ENCODE measurements at places on chromosomes 12 and 14.

DNA sequence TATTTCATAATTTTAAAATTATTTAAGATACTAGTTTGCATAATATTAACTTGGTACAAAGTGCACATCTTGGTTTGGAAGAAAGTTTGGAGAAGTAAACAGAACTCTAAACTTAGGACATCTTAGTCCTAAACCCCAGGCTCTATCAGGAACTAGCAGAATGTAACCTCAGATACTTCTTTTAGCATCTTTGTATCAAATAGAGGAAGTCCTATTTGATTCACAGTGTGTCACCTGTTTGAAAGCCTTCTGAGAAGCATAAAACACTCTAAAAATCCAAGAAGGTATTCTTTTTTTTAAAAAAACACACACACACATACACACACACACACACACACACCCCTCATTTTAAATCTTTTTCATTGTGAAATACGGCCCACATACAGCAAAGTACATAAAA is 12.0 kb upstream of the RNU6-7 start:
- DNase-seq: no peak

- DNase-seq: no peak
Observed at GRCh38 chr14:29391801-29392200, 535.8 kb downstream of the PRKD1 start.

DNA sequence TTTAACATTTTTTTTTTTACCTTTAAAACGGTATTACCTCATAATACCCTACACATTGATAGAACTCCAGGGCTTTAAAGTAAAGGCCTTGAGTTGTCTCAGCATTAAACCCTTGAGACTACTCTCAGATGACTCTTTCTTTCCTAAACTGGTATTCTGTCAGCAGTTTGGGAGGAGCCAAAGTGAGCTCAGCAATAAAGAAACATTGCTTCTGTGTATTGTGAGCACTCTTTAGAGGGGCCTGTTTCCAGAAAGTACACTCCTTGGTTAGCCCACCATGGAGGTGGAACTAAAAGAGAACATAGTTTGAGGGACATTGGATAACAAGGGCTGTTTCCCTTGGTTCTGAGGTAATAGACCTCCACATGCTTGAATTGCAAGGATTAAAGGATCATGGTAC is 20.4 kb downstream of the MAP3K12 start:
- DNase-seq: no peak

GRCh38 chr14:102662636-102663430 is 70.4 kb downstream of the RCOR1 start:
- no peak for DNase-seq

DNA sequence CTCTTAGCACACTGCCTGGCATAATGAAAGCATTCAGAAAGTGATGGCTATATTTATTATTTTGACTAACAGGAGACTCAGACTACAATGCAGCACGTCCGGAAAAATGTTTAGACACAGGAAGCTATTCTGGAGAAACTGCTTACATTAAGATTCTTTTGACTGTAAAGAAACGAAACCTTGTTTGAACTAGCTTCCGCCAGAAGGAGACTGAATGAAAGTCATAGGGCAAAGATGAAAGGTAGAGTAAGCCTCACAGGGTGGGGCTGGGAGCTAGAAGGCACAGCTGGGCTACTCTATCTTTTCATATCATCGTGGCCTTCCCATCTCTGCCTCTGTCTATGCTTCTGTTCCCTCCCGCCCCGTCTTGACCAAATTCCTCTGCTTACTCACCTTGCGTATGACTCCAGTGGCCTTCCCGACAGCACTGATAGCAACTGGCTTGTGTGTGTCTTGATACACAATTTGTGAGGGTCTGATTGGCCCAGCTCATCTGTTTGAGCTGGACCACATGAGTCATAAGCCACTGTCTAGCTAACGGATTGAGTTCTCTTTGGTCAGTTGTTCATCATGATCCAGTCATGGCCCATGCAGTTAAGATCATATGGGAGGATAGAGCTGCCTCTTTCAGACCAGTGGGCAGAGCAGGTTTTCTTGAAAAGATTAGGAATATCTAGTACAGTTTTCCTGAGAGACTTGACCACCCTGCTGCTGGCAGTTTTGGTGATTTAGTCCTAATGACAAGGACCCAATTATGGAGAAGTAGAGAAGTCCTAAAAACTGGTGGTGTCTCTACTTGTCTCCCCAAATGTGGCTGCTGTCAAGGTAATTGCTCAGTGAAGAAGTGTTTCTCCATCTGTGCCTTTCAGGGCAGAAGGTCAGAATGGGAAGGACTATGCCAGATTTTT is 151.5 kb upstream of the SLC38A2 start:
- DNase-seq: peak; percentile 70

DNA sequence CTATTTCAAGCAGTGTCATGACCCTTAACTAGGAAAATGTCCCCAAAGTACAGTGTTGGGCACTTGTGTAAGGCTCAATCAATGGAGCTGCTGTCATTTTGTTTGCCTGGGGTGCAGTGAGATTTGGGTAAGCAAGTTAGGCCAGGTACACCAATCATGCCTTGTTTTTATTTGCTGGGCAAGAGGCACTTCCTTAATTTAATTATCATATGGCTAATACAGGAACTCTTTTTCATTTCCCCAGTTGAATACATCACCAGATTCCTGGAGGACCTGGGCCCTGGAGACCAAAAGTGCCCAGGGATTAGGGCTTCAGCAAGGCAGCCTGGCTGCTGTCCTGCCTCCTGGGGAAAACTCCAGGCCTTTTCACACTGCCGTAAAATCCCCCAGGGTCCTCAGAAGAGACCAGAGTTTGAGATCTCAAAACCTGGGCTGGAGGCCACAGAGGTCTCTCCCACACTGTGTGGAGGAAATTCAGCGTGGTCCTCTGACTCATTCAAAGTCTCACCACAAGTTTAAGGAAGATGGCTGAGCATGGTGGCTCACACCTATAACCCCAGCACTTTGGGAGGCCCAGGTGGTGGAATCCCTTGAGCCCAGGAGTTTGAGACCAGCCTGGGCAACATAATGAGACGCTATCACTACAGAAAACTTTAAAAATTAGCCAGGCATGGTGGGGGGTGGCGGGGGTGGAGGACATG is 28.4 kb upstream of the FOXN3 start:
- DNase-seq: no peak

GRCh38 chr14:95345032-95345431 is 25.3 kb upstream of the CLMN start:
- DNase-seq: no peak

- no peak for DNase-seq
Observed at GRCh38 chr12:7749442-7749841, 2.3 kb upstream of the CLEC4C start.

DNA sequence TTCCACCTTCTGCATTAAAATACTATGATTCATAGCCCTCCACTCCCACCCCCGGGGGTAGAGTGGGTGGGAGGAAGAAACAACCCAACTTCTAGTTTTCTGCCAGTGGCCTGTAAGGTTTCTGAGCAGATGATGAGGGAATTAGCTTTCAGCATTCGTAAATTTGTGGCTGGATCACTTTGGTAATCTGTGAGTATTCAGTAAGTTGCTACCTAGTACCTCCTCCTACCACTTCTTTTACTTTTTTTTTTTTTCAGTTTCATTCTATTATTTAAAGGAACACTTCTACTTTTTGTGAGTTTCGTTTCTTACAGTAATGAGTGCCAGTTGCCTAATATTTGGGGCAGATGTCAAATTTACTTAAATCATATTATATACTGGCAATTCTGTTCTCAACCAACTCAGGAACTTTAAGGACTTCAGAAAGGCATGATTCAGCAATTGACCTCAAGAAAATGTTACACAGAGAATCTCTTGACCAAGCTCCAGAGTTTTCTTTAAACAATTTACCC is 42.4 kb upstream of the EMP1 start:
- no peak for DNase-seq

DNA sequence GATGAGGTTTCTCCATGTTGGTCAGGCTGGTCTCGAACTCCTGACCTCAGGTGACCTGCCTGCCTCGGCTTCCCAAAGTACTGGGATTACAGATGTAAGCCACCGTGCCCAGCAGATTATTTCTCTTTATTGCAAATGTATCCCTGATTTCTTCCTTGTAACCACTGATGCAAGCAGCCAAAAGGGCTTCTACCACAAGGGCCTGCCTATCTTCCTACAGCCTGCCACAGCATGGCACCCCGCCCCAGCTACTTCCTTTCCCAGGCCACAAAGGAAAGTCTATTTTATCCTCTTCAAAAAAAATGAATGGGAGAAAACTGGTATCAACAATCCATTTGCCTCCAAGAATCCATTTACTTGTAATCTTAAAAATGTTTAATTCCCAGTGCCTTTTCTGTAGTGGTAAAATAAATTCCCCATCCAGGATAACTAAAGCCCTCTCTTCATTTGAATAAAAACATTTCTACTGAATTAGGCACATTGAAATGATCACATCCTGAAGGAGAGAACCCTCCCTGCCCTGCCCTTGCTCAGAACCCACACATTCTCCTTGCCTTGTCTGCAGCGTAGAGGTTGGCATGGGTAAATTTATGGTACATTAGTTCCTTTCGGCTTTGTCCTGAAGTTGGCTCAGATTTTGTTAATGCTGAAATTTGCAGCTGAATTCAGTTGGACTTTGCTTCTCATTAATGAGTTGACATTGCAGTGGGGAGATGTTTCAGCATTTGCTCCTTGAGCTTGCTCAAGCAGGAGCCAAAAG is 19.2 kb downstream of the GPHB5 start:
- no peak for DNase-seq

- no peak for DNase-seq
Observed at GRCh38 chr12:115185506-115185905, 501.5 kb upstream of the TBX3 start.

- DNase-seq: no peak
Observed at GRCh38 chr14:44941591-44941990, 20.2 kb downstream of the KLHL28 start.

- DNase-seq: peak; percentile 77
Observed at GRCh38 chr12:112584266-112584722, 165.5 kb downstream of the PTPN11 start.

- DNase-seq: no peak
Observed at GRCh38 chr14:29242755-29243754, 476.5 kb downstream of the FOXG1 start.

DNA sequence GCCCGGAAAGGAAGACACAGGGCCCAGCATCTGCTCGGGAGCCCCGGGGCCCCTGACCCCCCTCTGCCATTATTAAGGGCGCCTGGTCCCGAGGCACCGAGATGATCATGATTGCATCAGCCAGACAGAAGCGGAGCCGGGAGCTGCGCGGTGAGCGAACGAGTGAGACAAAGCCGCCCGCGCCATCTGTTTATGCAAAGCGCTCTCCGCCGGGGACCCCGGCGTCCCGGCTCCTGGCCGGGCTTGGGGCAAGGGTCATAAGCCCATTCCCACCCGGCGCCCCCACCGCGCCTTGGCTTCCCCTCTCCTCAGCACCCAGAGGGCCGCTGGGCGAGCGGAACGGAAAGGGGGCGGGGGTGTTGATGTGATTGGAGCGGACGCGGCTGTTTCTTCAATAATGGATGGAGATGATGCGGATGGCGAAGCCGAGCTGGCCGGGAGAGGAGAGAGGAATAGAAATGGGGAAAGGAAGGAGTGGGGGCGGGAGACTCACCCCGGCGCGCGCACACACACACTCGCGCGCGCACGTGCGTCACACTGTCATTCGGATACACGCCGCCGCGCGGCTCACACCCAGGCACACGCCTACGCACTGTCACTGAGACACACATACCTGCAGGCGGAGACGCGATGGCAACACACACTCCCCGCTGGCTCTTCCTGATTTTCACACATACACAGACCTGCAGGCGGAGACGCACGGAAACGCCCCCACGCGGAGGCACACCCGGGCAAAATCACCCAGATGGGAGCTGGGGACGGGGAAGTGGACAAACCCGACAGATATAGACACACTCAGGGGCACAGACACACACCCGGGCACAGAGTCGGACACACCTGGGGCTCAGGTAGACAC is 10.7 kb downstream of the STAC3 start:
- DNase-seq: no peak

DNA sequence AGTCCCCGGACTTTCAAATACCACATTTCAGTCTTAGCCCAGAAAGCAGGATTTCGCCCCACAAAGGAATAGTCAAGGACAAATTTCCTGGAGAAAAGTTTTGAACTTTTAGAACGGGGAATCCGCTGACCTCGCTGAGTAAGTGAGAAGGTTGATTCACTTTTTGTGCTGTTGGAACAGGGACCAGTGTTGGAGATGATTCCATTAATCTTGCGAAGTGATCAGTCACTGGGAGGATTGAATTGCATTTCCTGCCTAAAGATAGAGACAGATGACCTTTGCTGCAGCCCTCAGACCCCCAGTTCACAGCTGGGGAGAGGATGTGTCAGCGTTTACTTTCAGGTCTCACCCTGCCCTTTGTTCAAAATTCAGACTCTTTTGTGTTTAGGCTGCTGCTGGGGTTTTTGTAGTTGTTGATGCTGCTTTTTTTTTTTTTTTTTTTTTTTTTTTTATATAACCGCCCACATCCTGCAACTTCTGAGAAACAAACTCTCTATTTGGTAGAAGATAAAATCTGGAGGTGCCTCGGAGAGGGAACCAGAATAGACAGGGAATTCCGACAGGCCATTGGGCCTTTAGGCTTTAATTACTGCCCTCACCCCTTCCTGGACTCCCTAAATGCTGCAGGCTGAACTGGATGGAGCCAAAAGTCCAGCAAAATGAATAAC is 9.8 kb upstream of the KDM2B start:
- DNase-seq: no peak

- no peak for DNase-seq
Observed at GRCh38 chr14:51533160-51533559, 118.5 kb upstream of the FRMD6 start.

DNA sequence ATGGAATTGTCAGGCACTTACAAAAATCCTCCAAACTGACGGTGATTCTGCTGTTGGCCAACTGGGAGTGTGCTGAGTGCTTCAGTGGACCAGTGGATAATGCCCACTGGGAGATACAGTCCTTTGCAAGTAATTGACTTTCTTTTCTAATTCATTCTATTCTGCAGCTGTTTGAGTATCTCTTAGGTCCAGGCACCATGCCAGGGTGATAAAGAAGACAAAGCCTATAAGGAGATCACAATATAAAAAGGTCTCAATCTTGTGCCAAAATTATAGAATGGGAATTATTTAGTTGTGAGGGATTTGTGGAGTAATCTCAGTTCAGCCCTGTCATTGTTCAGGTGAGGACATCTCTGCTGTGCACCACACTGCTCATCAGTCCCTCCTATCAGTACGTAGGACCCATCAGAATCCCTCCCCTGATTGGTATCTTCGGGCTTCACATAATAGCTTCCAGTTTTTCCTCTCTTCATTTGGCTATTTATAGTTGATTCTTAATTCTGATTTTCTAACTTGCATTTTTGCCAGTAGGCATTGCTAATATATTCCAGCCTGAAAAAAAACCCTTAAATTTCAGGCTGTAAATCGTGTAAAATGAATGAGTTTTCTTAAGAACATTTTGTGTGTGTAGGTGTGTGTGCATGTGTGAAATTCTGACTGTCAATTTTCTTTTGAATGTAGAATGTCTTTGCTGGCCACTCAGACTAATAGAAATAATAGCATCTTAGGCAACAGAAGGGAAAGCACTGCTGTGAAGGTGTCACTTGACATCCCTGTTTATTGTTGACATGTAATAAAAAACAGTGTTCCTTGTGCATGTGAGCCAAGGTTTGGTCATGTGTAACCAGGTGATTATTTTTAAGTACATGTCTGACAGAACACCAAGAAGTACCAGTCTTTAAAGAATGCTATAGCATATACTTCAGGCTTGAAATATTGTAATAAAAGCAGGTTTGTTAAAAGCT is 457.6 kb upstream of the RGS6 start:
- no peak for DNase-seq
